Stimulated activated naive CD4-positive, alpha-beta T cell treated with Interleukin-2 at 50 U/mL for 16 hours (primary cell): ENCODE measurements at places on chromosomes 5 and 9.

GRCh38 chr5:53368966-53369605 lies 111.3 kb upstream of the FST start:
- no peak for DNase-seq

- no peak for DNase-seq
Observed at GRCh38 chr5:123700624-123701287, 188.8 kb downstream of the CSNK1G3 start.

GRCh38 chr5:6287176-6287575 lies 91.2 kb downstream of the MED10 start:
- DNase-seq, result no peak

- DNase-seq, result no peak
Observed at GRCh38 chr9:134693011-134693410, 51.4 kb downstream of the COL5A1 start.

GRCh38 chr9:126722922-126723806 lies 81.7 kb upstream of the ZBTB43 start:
- DNase-seq, result peak; percentile 71

DNA sequence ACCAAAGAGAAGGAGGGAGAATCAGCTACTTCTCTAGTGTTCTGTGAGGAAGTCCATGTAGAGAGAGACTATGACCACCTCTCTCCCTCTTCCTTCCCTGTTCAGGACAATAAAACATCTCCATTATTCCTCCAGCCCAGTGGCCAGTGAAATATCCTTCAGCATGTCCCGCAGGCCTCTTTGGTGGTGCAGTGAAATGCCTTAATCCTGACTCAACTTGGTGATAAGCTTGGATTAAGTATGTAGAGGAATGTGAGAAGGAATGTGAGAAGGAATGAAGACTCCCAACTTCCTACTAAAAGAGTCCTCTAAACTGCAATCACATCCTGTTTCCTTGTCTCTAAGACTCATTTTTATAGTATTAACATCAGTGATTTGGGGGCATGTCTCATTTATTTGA lies 167.3 kb downstream of the TRPM3 start:
- no peak for DNase-seq

DNA sequence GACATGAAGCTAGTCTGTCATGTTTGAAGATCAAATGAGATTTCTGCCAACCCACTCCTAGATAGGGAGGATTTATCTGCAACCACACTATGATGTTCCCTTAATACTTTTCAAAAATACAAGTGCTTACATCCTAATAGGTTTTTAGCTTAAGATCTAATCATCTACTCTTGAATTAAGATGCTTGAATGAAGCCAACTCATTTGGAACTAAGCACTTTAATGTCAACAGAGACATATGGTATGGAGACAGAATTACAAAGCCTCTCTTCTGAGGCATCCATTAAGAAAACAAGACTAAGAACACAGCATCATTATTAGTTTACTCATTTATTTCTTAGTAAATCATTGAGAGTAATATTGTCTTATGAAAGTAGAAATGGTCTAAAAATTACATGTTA lies 139.3 kb upstream of the NFIB start:
- DNase-seq, result no peak

- DNase-seq, result no peak
Observed at GRCh38 chr5:57738301-57738700, 255.7 kb upstream of the ACTBL2 start.

- DNase-seq, result no peak
Observed at GRCh38 chr9:29866556-29866955, 2293.3 kb upstream of the C9orf72 start.

- no peak for DNase-seq
Observed at GRCh38 chr9:122086873-122087272, 6.2 kb downstream of the TTLL11 start.

GRCh38 chr9:113746486-113746885 lies 129.6 kb upstream of the ZNF618 start:
- no peak for DNase-seq
